Hypothalamus (tissue), 51 donors: ENCODE measurements at places on chromosomes 5 and 9.
A peak's percentile ranks its signal among the peaks of the same experiment; 100 is the strongest.

- DNase-seq: no peak
Observed at GRCh38 chr5:91266184-91266705, 116.9 kb downstream of the ARRDC3 start.

DNA sequence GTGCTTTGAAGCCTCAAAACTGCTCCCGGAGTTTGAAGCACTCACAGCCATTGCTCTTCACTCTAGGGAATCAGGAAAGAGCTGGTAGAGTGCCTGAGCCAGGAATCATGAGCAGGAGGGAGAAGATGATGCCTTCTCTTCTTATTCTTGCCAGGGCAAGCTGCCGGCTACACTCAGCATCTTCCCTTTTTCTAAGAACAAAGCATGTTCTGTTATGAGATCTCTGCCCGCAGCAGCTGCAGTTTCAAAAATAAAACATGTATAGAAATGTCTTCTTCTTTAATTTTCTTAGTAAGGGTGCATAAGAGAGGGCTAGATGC, 57.9 kb upstream of the RICTOR start:
- DNase-seq: peak; percentile 40

- DNase-seq: no peak
Observed at GRCh38 chr5:179190851-179191505, 130.8 kb downstream of the ZNF354C start.

DNA sequence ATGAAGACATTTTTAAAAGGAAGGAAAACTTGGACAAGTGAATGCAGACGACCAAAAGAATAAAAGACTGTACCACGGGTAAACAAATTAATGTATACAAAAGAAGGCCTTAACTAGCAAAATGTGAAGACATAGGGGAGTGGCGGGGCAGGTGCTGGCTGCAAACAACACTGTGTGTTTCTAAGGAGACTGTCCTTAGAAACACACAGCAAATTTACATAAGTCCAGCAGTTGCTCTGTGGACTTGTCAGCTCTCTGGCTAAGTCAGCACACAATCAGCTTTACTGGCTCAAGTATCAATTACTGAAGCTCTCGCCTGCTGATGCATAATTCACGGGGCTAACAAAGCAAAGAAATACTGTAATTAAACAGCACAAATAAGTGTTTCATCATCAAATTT, 24.8 kb downstream of the PTBP3 start:
- no peak for DNase-seq

DNA sequence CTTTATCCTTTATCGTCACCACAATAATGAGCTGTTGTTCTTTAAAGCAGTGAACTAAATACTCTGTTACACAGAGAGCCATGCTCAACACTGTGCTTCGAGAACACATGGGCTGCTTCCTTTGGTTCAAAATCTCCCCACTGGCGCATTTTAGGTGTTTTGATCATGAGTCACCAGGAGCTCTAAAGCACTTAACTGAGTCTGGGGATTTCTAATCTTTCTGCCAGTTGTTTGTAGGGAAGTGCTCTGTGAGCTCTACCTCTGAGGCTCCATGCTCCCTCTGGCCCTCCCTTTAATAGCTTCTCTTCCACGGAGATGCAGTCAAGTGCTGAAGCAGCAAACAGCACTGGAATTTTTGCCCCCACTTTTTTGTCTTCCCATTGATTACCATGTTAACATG, 17.0 kb downstream of the ERAP2 start:
- no peak for DNase-seq

DNA sequence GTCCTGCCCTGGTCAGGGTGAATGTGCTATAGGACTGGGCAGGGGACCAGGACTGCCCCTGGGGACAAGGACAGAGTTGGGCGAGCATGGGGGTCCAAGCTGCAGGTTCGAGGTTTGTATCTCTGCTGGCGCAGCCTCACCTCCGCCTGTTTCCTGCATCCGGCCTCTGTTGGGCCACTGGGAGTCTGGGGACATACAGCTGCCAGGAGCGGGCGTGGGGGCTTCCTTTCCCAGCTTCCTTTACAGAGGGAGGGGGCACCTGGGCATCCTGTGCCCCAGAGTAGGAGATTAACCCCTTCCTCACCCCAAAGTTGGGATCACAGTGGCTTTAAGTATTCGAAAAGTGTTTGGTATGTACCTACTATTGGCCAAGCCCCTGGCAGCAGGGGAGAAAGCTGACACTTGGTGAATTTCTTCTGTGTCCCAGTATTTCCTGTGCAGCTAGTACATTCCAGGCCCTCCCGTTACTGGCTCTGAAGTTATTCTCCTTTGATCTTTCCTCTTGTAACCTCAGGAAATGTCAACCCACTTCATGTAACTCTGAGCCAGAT, 19.0 kb downstream of the OLFML2A start:
- DNase-seq: no peak

GRCh38 chr9:97556036-97556720, 54.7 kb downstream of the TMOD1 start:
- DNase-seq: no peak

GRCh38 chr9:137716694-137717287, 98.0 kb downstream of the EHMT1 start:
- DNase-seq: no peak

- no peak for DNase-seq
Observed at GRCh38 chr9:4734150-4734549, 6.9 kb downstream of the AK3 start.

DNA sequence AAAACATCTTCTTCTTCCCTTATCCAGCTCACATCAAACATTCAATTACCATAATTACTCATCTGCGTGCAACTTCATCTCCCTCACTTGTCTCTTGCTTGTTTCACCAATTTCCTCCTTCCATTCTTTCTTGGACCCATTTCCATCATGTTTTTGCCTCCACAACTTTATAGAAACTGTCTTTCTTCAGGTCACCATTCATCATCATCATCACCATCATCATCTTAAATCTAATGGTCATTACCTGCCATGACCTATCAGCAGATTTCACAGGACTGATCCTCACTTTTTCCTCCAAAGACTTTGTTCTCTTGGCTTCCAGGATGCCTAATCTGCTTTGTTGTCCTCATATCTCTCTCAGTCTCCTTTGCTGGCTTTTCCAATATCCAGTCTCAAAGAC, 495.6 kb downstream of the DNAH5 start:
- no peak for DNase-seq

- no peak for DNase-seq
Observed at GRCh38 chr5:107764976-107765804, 94.5 kb upstream of the EFNA5 start.

DNA sequence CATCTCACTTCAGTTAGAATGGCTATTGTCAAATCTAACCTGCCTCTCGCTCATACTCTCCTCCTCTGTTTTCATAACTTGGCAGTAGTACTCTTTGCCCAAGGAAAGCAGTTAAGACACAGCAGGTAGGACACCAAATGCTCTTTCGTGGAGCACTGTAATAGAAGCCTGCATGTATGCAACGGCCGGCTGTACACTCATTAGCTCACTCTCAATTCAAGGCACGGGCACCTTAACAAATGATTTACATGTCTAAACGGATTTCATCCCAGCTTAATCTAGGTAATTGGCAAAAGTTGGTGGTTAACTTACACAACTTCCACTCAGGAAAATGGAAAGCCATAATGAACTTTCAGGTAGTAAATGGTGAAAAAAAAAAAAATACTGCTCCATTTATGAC, 14.9 kb downstream of the DEPDC1B start:
- no peak for DNase-seq

GRCh38 chr5:135105105-135105484, 71.1 kb upstream of the PITX1 start:
- no peak for DNase-seq

DNA sequence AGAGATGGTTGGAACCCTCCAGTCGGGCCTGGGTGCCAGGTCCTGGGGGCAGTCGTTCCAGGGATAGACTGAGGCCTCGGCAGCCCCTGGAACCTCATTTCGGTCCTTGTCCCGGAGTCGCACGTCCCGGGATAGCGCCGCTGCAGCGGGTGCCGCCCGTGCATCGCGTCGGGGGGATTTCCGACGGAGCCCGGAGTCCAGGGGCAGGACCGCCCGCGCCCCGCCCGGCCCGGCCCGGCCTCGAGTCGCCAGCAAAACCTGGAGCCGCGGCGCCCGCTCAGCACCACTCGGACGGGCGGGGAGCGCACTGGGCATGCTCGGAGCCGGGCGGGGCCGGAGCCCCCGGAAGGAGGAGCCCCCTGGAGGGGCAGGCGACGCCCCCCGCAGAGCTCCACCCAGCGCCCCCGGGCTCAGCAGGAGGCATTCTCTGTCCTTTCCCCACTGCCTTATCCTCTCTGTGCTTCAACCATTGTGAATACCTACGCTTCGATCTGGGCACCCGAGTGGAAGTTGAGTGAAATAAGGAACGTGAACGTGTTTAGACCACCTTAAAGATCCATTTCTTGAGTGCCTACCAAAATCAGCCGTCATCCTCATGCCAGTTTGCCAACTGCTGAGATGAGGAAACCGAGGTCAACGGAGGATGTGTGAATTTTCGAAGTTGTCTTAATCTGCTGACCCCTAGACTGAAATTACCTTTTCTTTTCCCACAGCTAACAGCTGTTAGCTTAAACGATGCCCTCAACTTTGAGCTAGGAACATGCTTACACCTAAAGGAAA, 1.7 kb upstream of the PTPN3 start:
- no peak for DNase-seq

GRCh38 chr5:136924490-136924889, 559.1 kb upstream of the TRPC7 start:
- no peak for DNase-seq

- no peak for DNase-seq
Observed at GRCh38 chr9:106074006-106074405, 379.7 kb downstream of the TMEM38B start.

DNA sequence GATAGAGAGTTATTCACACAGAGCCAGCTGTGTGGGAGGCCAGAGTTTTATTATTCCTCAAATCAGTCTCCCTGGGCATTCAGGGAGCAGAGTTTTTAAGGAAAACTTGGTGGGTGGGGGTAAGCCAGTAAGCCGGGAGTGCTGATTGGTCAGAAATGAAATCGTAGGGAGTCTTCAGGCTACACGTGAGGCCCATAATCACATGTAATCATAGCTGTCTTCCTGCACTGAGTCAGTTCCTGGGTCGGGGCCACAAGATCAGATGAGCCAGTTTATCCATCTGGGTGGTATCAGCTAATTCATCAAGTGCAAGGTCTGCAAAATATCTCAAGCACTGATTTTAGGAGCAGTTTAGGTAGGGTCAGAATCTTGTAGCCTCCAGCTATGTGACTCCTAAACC, 10.8 kb upstream of the TTC39B start:
- DNase-seq: no peak

GRCh38 chr5:90472783-90473395, 1.7 kb downstream of the MBLAC2 start:
- no peak for DNase-seq

GRCh38 chr9:2817999-2818803, 25.7 kb downstream of the PUM3 start:
- no peak for DNase-seq

DNA sequence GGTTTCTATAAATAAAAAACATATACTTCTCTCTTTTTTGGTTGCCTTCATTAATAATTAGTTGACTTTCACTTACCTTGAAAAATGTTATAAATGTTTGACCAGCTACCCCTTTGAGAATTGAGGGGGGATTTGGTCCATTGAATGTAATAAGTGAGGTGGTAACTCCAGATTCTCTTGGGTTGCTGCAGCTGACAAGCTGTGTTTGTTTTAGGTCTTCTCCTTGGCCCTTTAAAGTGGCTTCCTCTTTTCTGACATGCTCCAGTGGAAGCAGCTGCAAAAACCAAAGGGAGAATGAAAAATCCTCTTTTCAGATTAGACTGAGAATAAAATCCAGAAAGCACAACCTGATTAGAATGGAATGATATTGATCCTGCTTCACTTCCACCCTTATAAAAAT, 410.5 kb downstream of the TMEM38B start:
- DNase-seq: no peak

- DNase-seq: peak; percentile 11
Observed at GRCh38 chr5:140182803-140183367, 7.9 kb downstream of the CYSTM1 start.

DNA sequence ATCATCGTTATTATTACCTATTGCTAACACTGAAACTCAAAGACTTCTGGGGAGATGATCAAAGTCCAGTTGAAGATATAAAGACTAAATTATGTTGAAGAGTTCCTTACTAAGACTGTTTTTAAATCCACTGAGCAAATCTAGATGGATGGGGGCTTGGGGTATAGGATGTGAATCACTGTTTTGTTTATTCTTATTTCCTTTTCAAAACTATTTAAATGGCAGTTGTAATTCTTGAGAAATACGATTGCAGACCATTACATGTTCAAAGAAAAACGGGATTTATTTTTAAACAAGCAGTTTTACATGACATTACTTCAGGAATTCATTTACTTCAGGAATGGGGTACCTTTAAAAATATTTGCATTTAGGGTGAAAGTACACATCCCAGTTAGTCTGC, 4.3 kb downstream of the RASGRF2 start:
- no peak for DNase-seq

- no peak for DNase-seq
Observed at GRCh38 chr5:61991866-61992265, 314.1 kb upstream of the KIF2A start.

- DNase-seq: no peak
Observed at GRCh38 chr5:79562351-79563246, 48.7 kb upstream of the HOMER1 start.

DNA sequence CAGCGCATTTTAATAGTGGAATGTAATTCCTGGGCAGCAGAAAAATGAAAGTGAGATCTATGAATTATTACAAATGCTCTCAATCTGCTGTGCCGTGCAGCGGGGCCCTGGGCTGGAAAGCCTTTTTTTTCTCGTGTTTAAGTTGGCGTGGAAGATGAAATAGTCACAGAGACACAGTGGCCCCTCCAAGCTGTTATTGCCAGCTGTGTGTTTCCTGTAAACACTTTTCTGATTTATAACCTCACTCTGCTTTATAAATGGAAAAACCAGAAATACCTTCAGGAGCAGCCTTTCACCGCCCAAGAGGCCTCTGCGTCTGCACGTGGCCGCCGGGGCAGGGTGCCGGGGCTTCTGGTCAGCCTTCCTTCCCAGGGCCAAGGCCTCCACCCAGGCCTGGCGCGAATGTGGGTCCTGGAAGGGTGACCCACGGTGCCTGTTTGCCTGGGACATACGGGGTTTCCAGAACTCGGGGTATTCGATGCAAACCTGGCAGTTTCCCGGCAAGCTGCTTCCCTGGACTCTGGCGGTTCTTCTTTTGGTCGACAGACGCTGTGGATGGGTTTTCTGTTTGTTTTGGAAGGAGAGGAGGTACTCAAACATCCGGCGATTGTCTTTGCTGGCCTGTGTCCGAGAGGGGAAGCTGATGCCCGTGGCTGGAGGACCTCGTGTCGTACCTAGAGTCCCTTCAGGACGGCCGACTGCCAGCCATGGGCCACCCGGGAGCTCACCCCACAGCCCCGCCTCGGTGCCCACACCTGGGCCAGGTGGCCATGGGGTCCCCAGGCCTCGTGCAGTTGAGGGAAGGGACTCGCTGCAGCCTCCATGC, 256.7 kb downstream of the PARP8 start:
- DNase-seq: no peak

GRCh38 chr5:106691701-106692100, 979.0 kb downstream of the EFNA5 start:
- DNase-seq: no peak
